ENCODE measurements at places on chromosomes 4 and X.

- DNase-seq: no peak
These were observed 22.6 kb upstream of the RBBP7 start for GRCh38 chrX:16892504-16893362.

DNA sequence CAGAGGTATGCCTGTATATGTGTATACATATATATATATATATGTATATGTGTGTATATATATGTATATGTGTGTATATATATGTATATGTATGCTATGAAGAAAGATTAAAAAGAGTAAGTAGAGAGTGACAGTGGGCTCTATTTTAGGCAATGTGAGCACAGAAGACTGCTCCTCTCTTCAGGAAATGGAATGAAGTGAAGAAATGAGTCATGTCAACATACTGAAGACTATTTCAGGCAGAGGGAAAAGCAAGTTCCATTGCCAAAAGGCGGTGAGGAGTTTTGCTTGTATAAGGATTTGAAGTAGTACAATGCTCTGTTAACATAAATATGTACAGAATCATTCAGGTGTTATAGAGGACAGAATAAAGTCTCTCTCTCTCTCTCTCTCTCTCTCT, 773.2 kb upstream of the FTHL17 start:
- no peak for DNase-seq

DNA sequence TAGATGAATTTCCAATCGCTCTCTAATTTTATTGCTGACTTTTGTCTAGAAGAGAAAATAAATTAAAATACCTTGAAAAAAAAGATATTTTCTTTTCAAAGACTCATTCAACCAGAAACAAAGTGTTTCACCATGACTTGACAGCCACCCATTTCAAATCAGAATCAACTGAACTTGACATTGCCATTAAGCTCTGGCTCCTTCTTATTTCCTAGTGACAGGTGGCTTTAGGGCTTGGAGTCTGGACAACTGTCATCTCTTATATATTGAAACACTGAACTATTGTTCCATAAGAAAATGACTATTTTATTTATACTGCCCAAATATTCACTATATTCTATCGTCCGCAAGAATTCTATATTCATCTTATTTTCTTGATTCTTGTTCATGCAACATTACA, 229.2 kb downstream of the SLC39A8 start:
- DNase-seq: no peak

DNA sequence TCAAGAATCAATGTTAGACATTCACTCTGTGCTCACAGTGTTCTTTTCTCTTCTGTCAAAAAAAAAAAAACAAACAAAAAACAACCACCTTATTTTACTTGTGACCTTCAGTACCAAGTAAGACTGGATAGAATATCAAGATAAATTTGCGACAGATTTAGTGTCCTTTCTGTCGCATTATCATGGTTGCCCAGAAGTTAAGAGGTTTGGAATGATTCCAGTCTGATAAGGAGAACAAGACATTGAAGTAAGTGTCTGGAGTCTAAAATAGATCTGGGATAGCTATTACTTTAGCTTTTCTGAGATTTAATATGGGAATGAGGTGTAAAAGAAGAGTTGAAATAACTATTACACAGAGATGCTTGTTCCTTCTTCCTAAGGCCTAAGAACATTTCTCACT, 31.7 kb downstream of the SNCA start:
- DNase-seq: no peak

DNA sequence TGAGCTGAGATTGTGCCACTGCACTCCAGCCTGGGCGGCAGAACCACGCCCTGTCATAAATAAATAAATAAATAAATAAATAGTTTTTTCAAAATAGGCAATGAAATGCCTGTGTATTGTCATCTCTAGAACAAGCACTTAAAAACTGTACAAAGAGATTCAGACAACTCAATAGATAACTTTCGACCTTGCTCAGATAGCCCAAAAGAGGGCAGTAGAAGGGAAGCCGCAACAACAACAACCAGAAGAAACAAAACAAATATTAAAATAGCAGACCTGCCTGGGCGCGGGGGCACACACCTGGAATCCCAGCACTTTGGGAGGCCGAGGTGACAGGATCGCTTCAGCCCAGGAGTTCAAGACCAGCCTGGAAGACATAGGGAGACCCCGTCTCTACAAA, 9.4 kb upstream of the CLDN34 start:
- DNase-seq: no peak

DNA sequence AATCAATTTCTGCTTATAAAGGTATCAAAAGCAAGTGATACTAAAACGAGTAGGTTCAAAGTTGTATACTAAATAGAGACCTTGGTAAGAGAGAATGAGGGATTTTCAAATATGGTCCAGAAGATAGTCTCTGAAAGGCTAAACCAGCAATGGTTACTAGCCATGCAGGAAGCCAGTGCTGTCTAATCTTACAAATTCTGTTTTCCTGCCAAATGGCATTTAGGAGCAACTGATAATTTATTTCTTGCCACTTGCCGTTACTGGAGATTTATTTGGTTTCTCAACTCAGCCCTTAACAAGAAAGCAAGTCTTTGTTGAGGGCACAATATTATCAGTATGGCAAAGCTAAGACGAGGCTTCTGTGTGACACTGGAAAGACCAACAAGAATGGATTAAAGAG, 47.2 kb downstream of the MAP7D3 start:
- no peak for DNase-seq

DNA sequence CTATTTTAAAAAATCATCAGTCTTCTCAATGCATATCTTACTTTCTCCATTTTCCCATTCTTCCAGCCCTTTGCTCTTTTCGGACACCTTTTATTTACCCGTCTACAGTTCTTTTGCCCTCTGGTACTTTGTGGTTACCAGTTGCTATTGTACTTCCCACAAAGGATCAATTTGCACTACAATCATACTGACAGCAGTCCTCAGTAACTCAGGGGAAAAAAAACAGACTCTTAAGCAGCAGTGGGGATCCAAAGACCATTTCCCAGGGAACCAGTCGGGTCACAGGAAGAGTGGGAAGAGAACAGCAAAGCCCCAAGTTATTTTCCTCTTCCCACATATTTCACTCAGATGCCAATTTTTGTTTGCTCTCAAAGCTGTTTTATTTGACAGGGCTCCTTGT, 23.1 kb downstream of the DMD start:
- no peak for DNase-seq

DNA sequence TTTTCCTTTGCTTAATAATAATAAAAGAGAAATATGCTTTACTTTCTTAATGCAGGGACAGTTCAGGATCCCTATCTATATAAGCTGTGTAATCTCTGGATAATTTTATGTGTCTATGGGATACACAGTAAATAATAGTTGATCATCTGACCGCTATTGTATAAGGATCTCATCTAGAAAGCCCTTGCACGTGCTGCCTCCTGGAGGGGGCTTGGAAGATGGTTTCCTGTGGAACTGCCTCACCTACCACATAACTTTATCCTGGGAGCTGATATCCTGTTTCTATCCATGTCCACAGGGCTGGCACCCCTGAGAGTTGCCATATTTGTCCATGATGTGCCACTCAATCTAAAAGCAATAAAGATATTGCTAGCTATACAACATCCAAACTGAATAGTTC, 139.3 kb upstream of the FRMPD4 start:
- DNase-seq: no peak

DNA sequence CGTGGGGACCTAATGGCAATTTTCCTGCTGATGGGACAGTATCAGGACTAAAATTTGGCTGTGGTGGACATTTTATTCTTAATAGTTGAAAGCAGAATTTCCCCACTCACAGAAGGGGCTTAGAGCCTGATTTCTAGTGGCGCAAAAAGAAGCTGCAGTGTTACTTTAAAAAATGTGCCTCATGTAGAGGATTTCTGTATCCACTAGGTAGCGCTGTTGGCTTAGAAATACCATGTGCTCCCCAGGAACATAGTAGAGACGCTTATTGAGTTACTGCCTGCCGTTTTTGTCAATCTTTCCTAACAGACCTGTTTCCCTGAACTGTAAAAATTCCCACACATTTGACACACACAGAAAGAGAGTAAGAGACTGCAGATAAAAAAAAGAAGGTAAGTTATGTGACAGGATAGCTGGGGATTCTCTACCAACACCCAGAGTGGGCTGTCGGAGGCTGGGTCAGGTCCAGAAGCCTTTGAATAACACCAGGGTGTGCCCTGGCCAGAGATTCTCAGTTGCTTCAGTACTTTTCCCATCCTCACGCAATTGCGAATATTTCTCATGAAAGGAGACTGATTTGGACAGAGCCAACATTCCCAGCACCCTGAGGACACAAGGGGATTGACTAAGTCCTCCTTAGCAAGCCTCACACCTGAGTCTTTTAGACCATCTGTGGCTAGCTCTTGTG, 88.4 kb downstream of the ZXDA start:
- DNase-seq: no peak

- no peak for DNase-seq
These were observed 191.8 kb upstream of the PSAPL1 start for GRCh38 chr4:7626531-7626930.

DNA sequence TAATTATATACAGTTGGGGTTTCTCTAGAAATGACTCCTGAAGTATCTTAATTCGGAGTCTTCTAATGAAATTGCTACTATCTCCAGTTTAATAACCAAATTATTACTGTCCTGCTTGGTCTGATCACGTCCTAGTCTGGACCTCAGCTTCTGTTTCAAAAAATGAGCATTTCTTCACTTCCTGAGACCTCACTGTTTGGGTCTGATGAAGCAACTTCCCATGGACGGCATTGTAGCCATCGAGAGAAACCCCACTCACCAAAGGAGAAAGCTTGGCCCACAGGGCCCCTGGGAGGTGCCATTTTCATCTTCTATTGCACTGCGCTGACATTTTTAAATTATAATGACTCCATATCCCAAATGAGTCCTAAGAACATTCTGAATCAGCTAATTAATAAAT, 178.0 kb downstream of the MGST2 start:
- DNase-seq: no peak

GRCh38 chr4:129264008-129264657, 168.2 kb downstream of the C4orf33 start:
- DNase-seq: no peak

DNA sequence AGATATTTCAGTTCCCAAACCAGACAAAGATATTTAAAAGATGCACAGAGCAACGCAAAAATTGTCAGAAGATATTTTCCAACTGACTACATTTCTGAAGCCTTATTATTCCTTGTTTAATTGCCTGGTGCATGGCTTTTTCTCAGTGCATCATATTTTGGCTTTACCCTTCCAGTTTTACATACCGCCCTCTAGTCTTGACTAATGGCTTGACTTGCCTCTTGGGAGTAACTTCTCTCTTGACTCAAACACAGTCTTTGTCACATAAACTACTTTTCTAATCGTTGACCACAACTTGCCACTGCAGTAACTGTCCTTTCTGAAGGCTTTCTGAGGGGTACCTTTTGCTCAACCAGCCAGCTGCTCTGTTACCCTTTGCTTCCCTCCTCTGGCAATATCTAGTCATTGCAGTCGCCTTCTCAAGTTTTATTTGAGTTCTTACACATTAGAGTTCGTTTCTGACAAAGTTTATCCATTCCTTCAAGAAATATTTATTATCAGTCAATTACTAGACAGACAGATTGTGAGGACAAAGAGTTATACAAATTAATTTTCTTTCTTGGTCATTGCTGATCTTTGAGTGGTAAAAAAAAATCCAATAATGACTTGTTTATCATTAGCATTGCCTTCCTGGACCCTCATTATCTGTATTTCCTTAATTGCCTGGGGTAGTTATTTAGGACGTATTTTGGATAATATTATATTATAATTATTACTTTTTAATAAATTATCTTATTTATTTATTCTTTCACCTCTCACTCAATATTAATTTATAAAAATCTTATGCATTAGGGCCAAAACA, 506.9 kb upstream of the PCDH10 start:
- no peak for DNase-seq

DNA sequence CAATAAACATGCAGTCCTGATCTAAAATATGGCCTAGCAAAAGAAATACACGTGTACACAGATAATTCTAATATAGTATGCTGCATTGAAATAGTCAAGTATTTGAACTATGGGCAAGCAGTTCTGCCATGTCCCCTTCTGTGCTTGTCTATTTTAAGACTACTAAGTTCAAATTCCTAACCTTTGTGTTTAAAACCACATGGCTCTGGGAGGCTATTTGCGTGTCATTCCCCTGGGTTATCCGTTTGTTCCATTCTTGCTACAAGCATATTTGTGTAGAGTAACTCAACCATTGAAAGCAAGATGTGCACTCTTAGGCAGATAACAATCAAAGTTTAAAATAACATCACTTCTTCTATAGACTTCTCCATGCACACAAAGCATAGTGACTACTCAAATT, 25.4 kb upstream of the TBC1D1 start:
- no peak for DNase-seq

- no peak for DNase-seq
These were observed 632.2 kb downstream of the SPOCK3 start for GRCh38 chr4:166602068-166602467.

DNA sequence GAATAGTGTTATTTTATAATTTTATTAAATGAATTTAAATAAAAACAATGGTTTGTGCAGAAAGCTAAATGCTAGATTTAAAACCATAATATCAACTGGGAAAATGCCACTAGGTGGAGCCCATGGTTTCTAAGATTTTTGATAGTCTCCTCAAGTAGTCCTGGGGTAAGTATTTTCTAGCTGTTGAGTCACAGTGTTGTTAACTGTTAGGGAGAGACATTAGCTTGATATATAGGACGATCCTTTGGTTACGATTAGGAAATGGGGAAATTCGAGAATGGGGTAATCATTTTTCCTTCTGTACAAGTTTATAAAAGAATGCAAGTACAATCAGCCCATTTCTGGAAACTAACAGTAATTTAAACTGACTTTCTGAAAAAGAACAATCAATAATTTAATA, 378.4 kb downstream of the ANKRD50 start:
- DNase-seq: no peak

DNA sequence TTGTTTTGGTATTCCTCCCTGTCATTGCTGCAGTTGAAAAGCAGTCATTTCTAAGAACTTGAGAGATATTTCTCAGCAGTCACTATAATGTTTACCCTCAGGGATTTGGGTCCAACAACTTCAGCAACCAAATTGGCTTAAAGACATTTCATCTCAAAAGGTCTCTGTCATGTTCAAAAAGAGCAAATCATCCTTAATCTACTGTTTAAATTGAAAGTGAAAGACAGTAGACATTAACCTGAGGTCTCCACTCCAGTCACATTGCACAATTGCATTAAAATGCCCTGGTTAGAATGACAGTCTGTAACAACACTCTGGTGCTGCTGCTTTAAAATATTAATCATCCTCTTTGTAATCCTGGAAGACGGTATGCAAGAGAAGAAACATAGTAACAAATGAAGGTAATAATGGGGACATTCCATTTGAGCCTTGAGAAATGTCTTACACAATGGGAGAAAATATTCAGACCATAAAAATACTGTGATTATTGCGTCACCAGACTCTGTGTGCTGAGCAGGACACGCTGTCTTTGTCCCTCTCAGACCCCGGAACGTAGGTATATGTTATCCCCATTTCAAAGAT, 90.2 kb upstream of the UNC5C start:
- DNase-seq: no peak

DNA sequence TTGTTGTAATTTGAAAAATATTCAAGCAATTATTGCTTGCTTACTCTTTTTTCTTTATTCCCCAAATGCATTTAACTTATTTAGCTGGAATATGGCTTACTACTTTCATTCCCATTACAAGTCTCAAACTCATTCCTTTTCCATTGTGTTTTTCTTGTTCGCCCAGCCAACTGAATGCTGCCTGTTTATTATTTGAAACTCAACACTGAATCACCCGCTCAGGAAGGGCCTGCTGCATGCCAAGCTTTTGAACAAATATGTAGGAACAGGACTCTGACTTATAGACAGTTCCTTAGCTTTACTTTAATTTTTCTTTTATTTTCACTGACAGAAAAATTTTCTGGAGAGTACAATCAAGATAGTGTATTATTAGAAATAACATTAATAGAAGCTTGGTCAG, 12.9 kb downstream of the PCDH18 start:
- DNase-seq: no peak
